MCF 10A (cell line): ENCODE measurements at places on chromosomes 16 and 17. TPM values are rescaled to one million over a fixed set of nuclear protein-coding genes. Genes with fewer than 3 reads are reported as not detected.

DNA sequence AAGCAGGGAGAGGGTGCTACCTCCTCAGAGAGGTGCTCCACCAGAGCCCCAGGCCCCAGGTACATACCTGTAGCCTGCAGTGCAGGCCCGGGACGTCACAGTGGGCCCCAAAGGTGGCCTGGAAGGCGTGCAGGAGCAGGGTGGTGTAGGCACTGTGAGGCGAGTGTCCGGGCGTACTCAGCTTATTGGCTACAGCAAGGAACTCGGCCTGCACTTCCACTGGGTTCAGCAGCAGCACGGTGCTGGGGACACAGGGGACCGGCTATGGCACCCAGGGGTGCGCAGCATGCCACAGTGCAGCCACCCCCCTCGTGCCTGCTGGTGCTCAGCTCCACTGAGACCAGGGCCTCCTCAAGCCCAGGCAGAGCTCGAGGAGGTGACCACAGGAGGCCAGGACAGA lies 23.2 kb upstream of the PIK3R6 start:
- no peak for DNase-seq

DNA sequence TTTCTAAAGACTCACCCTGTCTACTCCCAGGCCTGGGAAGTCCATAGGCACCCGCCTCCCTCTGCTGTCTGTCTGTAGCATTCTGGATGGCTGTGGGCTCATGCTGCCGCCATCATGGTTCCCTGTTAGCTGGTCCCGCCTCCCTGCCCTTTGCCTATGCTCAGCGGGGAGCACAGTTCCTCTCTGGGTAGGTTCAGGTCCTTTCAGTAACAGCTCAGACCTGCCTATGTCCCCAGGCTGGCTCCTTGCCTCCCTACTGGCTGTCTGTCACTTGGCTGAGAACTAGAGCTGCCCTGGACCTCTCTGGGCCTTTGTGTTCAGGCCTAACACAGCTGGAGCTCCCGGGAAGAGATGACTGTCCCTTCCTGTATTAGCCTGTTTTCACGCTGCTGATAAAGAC lies 317.9 kb downstream of the SNX29 start:
- no peak for DNase-seq

AANAT gene
- not detected in 2 replicates for total RNA-seq

MAPT gene
- total RNA-seq, result 0.42 and 0.66 TPM in 2 replicates

CNP gene
- 42.6 and 46.2 TPM in 2 replicates for total RNA-seq

DNA sequence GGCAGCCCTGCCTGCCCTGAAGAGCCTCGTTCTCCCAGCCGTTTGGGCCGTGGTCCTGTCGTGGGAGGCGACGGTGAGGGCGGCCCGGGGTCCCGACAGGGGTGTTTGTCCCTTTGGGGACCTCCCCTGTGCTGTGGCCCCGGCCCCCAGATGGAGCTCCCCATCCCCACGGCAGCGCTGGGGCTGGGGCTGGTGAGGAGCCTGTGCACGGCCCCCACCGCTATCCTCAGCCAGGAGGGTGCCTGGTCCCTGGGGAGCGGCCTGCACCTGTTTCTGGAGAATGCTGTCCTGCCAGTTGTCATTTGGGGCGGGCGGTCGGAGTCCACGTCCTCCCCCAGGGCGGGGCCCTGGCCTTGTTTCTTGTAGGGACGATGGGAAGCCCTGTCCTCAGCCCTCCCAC lies 6.6 kb downstream of the CAPN15 start:
- no peak for DNase-seq

KRT36 gene
- total RNA-seq, result not detected in 2 replicates

C16orf96 gene
- not detected in 2 replicates for total RNA-seq

GRCh38 chr17:34926661-34927060 lies 34.6 kb downstream of the CCT6B start:
- no peak for DNase-seq

- no peak for DNase-seq
Observed at GRCh38 chr17:67639555-67639954, 78.2 kb upstream of the NOL11 start.

DNA sequence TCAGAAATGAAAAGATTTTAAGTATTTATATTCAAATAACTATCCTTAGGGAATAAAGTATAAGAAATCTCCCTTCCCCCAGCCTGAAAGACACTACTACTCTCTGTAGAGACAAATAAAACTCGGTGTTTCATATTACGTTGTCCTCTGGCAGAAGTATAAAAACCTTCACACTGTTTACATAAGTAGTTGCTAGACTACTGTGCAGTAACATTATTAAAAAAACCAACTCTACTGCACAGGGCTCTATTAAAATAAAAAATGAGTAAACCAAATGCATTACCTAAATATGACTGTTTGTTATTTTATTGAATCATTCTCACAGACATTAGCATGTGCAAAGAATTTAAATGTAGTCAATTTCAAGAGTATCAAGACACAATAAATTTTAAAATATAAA lies 67.4 kb downstream of the MED13 start:
- peak; percentile 37 for DNase-seq

DNA sequence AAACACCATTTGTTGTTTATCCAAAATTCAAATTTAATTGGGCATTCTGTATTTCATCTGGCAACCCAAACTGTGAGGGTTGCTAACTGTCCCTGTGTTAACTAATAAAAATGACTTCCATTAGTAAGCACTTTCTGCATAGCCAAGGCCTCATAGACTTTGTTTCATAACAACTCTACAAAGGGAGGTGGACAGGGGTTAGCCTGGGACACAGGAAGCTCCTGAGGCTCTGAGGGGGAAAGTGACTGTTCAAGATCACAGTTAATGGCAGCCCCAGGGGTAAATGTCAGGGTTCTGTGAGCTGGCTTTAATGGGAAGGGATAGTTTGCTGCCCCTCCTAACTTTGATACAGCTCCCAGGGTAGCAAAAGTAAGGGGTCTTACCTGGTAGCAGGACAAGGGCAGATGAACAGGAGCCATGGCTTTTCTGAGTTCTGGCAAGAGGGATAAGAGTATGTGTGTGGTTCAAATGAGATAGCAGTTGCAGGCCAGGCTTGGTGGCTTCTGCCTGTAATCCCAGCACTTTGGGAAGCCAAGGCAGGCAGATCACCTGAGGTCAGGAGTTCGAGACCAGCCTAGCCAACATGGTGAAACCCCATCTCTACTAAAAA lies 2.2 kb downstream of the HEATR9 start:
- DNase-seq, result peak; percentile 30

DNA sequence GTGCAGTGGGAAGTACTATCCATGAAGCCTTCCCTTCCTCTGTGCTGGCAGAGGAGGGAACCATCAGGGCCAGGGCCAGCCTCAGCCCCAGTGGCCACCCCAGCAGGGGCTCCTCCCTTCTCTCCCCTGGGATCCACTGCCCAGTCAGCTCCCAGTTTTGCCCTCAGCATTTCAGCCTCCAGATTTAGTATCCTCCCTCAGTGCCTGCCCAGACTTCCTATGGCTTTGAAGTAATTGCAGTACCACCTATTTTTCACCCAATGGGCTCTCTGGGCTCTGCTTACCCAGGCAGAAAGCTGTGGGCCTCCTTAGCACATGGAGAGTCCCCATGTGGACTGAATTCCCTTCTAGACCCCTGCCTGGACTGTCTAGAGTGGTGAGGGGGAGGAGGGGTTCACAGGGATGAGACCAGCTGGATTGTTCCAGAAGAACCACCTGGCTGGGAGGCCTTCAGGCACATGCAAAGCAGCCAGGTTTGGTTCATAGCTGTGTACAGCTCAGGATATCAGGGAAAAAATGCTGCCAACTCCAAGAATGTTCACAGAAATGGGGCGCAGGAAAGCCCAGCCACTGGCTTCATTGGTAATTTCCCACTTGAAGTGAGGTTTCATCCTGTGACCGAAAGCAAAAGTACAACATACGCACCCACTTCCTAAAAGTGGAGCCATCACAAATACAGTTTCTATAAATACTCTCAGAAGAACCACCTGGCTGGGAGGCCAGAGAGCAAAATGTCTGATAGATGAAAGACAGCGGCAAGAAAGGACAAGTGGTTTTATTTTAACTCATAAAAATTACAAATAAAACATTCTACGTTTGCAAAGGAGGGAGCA lies 15.2 kb upstream of the HERPUD1 start:
- DNase-seq, result no peak

CDH1 gene
- 37.6 and 37.7 TPM in 2 replicates for total RNA-seq

DNA sequence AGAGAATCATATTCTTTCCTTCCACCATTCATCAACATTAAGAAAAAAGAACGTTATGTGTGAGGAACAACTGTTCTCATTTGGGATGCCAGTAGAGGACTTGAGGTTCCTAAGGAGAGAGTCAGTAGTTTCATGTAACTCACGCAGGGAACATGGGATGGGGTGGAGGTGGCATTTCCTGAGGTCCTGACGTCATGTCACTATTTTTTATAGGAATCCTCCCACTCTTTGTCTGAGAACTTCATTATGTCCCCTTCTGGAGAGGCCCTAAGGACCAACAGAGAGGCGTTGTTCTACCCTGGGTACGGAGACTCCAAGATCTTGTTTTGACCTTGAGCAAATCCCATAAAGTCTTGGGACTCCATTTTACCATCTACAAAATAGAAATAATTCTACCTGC lies 211.7 kb upstream of the SOX9 start:
- no peak for DNase-seq

GRCh38 chr16:68244903-68245853 lies at the start of gene PLA2G15:
Gene PLA2G15, plus strand, starts transcription at chr16:68245373. Its CDS starts 54 bp downstream, at chr16:68245427.
- DNase-seq, result peak; percentile 93

DNA sequence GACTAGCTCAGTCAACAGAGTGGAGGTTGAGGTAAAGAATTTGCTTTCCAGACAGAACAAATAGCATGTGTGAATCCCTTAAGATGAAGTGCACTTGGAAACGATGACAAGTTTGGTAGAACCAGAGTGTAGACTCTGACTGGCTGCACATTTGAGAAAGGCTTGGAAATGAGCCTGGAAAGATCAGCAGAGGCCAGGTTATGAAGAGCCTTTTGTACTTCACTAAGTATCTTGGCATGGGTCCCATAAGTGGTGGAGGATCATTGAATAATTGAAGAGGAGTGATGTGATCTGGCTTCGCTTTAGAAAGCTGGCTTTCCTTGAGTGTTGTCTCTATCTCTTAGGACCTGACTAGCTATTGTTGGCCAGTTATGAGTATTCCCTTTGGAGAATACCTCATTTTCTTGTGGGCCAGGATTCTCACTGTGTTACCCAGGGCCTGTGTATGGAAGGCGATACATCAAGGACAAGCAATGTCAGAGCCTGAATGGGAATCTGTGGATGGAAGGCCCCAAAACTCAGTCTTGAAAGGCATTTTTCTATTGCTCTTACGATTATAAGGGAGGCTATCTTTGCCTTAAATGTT lies 329.8 kb downstream of the UTP18 start:
- DNase-seq, result no peak

DNA sequence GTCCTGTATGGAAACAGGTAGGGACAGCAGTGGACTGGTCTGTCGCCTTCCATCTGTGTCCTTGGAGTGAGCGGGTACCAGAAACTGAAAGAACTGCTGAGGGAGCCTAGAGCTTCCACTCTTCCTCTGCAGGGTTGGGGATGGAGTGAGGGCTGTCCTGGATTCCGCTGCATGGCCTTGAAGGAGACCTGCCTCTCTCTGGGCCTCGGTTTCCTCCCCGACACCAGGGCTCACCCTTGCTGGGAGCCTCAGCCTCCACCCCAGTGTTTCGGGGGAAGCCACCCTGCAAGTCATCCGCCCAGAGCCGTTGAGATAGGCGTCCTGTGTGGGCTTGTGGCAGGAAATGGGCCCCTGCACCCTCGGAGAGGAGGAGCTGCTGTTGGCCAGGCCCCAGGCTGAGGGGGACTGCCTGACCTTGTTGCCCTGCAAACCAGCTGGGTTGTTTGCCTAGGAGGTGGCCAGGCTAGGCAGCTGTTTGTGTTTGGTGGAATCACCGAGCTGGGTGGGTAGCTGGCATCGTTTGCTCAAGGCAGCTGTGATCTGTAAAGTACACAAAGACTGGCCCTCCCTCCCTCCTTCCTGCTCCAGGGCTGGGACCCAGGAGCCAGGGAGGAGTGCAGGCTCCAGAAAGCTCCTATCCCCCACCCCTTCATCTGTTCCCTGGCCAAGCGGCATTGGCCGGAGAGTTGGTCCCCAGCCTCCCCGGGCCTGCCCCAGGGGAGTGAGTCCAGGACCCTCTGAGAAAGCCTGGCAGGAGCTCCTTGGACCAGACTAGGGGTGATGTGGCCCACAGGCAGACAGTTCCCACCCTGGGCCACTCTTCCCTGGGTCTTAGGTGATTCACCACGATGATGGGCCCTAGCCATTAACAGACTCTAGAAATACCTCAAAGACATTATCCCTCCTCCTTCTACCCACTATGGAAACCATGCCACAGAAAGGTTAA lies 1.3 kb downstream of the RAB37 start:
- no peak for DNase-seq

DNA sequence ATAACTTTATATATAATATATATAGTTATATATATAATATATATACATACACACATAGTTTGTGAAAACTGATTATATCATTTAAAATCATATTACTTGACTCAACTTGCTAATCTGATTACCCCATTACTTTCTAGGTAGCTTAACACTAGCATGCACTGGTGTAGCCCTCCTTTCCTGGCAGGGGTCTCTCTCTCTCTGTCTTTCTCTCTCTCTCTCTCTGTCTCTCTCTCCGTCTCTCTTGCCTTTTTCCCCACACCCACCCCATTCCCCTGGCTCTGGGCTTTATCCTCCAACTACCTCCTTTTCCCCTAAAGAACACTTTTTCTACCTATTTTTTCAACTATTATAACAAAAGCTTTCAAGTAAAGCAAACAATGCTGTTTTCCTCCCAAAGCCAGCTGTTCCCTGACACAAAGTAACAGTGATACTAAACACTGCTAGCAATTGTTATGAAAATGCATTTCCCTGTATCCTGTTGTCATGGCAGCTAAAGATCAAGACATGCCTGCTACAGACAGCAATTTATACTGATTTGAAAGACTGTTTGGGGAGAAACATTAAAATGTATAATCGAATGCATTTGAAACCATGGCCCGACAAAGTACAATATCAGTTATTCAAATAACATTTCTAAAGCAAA lies 89.4 kb downstream of the CHD9NB start:
- no peak for DNase-seq

DNA sequence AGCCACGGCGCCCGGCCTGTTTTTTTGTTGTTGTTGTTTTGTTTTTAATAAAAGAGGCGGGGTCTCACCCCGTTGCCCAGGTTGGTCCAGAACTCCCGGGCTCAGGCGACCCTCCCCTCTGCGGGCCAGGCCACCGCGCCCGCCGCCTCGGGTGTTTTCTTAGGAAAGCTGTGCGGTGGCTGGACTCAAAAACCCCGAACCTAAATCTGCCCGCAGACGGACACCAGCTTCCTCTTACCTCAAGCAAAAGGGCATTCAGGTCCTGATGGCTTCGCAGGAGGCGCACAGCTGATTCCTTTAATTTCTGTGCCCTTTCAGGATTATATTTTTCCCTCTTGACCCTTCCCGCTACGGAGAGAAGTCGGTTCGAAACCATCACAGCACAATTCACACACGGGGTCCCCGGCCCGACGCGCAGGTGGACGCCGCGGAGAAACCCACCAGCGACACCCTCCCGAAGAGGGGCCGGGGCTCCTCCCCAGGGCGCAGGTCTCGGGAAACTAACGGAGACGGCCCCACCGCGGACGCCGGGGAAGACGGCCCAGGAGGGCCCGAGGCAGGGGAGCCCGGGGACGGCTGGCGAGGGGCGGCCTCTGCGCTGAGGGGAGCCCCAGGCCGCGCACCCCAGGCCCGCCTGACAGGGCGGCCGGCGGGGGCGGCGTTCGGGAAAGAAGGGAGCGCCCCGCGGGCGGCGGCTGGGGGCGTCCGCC lies 653 bp downstream of the FANCA start:
- DNase-seq, result no peak
